Stimulated activated CD8-positive, alpha-beta memory T cell treated with anti-CD3 and anti-CD28 coated beads, Interleukin-7, amount 100 ng/mL, for 1 hour (primary cell): ENCODE measurements at places on chromosomes 1 and 21.

DNA sequence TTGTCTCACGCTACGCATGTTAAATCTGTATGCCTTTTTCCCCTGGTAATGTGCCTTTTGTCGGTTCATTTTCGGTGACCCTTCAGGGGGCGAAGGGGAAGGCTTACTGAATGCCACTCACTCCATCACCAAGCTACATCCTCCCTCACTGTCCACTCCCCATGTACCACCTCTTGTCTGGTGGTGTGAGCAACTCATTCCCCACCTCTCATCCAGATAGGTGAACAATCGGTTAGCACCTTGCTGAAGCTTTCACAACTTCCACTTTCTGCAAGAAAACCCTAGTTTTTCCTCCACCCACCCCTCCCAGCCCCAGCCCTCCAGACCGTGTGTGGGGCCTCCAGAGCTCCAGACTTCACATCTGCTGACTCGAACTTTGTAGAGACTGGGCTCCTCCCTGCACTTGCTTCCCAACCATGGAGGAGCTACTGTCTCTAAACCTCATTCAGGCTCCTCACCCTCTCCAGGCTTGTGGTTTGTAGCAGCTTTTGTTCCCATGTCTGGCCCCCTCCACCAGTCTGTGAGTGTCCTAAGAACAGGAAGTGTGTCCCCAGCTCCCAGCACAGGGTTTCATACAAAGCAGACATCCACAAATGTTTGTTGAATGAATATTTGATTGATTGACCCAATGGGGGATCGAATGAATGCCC is 48.4 kb upstream of the RUNX3 start:
- no peak for DNase-seq

DNA sequence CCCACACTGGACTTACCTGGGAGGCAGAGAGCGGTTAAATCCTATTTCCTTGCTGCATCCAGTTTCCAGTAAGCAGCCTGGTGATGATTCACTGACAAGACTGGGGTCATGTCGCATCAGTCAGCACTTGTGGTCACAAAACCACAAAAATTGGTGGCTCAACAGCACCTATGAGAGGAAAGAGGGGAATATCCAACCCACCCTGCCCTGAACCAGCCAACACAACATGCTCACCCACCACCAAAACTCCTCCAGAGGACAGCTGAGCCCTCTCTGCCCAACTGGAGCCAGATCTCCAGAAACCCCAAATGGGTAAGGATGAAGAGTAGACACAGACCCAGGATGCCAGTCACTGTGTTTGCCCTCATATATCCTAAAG is 64.0 kb downstream of the CD46 start:
- DNase-seq = no peak

- no peak for DNase-seq
Measured at GRCh38 chr1:160164121-160164520, 12.7 kb downstream of the ATP1A4 start.

DNA sequence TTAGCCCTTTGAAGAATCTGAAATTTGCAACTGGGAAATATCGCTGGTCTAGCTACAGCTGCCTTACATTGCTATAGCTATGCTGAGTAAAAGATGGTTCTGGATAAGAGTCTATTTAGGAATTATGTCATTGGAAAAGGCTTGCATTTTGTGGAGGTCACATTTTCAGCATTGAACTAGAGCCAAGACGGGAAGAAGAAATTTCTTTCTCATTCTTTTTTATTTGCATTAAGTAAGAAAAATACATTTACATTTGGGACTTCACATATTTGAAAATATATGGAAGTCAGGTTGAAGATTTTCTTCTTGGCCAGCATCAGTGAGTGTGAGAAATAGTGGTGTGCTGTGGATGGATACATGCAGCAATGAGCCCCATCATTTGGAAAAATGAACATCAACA is 291.6 kb downstream of the PTBP2 start:
- no peak for DNase-seq

GRCh38 chr1:101632548-101633272 is 364.0 kb downstream of the OLFM3 start:
- DNase-seq = no peak

DNA sequence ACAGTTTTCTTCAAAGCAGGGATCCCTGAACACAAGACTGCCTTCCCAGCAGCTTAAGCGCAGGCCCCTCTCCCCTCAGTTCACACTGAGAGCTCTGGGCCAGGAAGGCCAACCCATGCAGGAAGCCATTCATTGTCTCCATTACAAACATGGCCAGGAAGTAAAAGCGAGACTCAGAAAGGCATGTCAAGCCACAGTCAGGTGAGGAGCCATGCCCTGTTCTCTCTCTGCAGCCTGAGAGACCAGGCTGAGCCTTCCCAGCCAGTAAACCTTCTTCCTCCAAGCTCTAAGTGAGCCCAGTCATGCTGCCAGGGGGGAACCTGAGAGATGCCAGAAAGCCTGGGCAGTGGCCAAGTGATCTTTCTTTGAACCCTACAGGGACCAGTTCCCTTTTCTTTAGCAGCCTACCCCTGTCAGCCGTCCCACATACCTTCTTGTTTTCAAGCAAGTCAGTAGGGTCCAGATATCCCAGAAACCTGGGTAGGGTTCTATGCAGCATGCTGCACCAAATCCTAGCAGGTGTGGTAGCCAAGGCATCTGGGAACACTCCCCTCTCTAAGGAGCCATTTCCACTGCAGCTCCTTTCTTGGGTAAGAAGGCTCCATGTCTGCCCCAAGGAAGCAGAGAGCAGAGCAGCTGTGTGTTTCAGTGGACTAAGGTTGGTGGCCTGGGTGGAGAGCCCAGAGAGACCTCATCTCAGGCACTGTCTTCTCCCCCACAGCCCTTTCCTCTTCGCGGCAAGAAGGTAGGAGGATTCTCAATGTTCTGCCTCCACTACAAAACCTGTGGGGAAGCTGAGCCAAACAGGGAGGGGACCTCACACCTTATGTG is 977 bp downstream of the TRAF3IP3 start:
- DNase-seq = no peak

DNA sequence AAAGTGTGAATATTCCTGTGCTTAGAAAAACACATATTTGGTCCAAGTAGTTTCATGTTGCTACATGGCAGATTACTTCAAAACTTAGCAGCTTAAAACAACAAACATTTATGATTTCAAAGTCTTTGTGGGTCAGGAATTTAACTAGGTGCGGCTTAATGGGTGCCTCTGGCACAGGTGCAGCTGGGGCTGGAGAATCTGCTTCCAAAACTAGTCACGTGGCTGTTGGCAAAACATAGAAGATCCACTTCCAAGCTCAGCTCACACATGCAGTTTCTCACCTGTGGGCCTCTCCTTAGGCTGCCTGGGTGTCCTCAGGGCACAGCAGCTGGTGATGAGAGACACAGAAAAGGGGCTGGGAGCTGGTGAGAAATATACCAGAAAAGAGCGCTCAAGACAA is 263.4 kb downstream of the TTLL7 start:
- no peak for DNase-seq

- DNase-seq = no peak
Measured at GRCh38 chr1:153505576-153505975, 30.2 kb downstream of the S100A6 start.
